Activated CD4-positive, alpha-beta T cell treated with anti-CD3 and anti-CD28 coated beads for 36 hours (primary cell): ENCODE measurements at places on chromosomes 16 and 17.

- no peak for DNase-seq
Observed at GRCh38 chr16:14545346-14545884, 84.6 kb downstream of the PARN start.

GRCh38 chr16:46812781-46813540 is 18.0 kb downstream of the C16orf87 start:
- peak; percentile 36 for DNase-seq

DNA sequence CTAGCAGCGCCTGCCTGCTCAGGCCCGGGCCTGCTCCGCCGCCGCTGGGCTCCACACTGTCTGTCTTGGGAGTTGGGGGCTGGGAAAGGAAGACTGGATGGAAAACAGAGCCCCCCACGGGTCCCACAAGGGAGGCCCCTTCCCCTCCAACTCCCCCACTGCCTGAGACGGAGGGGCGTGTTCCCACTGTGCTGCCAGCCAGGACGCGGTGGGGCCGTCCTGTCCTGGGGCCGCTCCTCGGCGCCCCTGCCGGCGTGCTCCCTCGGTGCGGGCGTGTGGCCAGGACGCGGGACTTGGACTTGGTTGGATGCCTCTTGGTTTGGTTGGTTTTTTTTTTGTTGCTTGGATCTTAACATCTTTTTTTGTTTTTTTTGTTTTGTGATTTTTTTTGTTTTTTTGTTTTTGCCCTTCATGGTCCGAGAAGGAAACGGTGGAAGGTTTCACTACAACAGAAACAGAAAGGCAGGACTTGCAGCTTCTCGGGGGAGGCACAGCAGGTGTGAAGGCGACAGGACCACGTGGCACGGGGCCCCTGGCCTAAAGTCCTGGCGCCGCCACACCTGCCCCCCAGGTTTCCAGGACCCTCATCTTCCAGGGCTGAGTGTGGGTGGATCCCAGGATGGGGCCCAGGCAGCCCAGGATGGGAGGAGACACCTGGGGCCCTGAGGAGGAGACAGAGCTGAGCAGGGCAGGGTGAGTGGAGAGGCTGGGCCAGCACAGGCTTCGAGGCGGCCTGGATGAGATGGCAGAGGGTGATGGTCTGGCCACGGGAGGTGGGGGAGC is 16.0 kb downstream of the ENGASE start:
- DNase-seq, result no peak

- no peak for DNase-seq
Observed at GRCh38 chr16:84917492-84917891, 93.8 kb downstream of the ZDHHC7 start.

DNA sequence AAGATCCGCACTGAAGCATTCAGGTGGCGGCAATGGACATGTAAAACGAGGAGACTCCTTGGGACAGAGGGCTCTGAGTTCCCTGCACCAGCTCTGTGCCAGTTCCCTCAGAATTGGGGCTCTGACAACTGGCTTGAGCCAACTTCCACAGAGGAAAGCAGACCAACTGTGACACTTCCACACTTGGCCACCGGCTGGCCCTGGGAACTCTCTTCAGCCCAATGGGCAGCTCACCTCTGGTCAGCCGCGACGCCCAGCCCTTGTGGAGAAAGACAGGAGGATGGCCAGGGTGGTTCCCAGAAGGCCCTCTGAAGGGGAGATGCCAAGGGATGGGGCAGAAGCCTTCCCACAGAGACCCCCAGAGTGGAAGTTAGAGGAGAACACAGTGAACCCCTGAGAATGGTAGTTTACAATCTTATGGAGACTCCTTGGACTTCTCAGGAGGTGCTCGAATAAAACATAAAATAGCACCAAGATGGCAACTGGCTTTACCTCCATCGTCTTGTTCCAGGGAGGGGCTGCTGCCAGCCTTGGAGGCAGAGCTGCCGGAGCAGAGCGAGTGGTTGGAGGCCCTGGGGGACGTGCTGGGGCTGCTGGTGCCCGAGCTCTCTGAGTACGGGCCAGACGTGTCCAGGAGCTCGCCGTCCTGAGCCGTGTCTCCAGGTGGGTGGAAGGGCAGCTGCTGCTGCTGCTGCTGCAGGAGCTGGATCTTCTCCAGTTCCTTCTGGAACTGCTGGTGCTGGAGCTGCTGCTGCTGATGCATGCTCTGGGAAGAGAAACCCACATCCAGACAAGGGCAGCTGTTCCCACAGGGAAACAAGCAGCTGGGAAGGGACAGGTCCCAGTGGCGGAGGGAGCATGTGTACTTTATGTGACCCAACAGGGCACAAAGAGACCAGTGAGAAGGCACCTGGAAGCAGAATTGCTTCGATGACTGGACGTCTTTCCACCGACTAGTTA is 35.0 kb upstream of the ICAM2 start:
- DNase-seq, result no peak

DNA sequence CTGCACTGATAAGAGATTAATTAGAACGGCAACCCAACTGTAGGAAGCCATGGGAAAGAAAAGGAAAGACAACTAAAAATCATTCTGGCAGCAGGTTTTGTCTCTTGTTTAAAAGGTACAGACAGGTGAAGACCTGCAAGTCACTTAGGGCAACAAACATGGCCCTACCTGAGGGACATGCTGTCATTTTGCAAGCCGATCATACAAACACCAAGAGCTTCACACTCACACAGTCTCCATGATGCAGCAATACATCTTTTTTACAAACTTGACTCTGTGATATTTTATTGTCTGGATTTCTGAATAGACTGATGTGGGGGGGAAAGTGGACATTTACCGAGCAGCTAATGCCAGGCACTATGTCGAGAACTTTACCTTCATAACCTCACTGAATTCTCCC is 101.8 kb downstream of the PARN start:
- no peak for DNase-seq

DNA sequence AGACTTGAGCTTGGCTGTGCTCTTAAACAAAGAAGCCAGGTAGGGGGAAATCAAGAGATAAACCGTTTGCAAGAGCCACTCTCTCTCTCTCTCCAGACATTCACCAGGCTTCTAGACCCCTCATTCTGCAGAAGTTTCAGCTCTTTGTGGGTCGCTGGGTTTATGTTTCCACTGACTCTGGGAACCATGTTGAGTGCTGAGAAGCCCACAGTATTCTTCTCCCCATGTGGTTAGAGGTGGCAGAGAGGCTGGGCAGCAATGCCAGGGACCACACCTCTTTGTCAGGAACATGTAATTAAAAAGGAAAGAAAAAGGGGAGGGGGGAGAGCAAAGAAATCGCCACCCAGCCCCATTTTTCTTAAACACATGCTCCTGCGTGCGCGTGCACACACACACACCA is 154.8 kb upstream of the SOX9 start:
- DNase-seq, result no peak

DNA sequence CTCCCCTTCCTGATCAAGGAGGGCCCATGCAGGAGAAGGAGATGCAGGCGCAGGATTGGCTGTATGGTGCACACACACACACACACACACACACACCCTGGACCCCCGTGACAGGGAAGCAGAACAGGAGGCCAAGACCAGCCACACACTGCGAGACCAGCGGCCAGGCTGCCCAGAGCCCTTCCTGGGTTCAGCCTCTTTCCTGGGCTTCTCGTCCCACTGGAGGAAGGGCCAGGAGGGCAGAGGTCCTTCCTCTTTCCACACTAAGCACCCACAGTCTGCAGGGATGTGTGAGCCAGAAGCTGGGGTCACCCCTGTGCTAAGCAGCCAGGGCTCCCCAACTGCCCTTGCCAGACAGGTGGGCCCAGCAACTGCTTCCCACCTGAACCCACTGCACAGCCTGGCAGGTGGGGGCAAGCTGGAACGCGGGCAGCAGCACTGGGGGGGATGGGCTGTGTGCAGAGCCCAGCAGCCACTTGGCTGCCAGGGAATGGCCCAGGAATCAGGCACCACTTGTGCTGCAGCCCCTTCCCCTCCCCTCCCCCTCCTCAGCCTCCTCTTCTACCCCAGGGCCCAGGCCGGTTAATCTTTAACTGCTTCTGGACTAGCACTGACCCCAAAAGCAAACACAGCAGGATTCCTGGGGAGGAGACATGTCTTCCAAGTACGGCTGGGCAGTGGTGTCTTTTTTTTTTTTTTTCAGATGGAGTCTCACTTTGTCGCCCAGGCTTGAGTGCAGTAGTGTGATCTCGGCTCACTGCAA is 44.6 kb upstream of the SLC38A10 start:
- DNase-seq, result no peak

- DNase-seq, result peak; percentile 99
Observed at GRCh38 chr17:4899341-4900230, at the start of gene C17orf107. Gene C17orf107, plus strand, starts transcription at chr17:4899536. Its CDS starts 227 bp downstream, at chr17:4899763.

- no peak for DNase-seq
Observed at GRCh38 chr16:77759201-77759600, 29.2 kb upstream of the VAT1L start.

DNA sequence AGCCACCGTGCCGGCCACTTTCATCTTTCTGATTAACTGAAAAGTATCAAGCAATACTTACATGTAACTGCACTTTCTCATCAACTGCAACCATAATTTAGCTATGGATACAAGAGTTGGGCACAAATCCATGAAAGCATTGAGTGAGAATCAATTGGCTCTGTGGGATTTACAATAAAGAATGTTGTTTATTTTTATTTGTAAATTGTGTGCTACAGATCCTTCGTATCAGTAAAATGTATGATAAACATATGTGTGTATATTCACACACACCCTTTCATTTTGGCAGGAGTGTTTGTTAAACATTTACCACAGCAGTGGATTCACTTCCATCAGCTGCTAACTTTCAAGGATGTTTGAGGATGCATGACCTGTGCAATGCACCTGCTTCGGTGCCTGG is 411.0 kb downstream of the WWOX start:
- no peak for DNase-seq
